ENCODE measurements at places on chromosomes 3 and 15.

- DNase-seq: no peak
Observed at GRCh38 chr15:89118481-89118989, 30.3 kb downstream of the ABHD2 start.

DNA sequence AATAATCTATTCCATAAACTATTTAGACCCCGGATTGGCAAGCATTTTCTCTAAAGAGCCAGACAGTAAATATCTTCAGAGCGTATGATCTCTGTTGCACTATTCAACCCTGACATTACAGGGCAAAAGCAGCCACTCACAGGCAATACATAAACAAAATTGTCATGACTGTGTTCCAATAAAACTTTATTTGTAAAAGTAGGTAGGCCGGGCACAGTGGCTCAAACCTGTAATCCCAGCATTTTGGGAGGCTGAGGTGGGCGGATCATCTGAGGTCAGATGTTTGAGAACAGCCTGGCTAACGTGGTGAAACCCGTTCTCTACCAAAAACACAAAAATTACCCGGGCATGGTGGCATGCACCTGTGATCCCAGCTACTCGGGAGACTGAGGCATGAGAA lies 66.5 kb downstream of the ADAMTS9 start:
- DNase-seq: no peak

- peak; percentile 70 for DNase-seq
Observed at GRCh38 chr15:63601026-63601703, 4.0 kb downstream of the FBXL22 start.

- DNase-seq: no peak
Observed at GRCh38 chr3:40803311-40803710, 278.6 kb downstream of the ZNF621 start.

DNA sequence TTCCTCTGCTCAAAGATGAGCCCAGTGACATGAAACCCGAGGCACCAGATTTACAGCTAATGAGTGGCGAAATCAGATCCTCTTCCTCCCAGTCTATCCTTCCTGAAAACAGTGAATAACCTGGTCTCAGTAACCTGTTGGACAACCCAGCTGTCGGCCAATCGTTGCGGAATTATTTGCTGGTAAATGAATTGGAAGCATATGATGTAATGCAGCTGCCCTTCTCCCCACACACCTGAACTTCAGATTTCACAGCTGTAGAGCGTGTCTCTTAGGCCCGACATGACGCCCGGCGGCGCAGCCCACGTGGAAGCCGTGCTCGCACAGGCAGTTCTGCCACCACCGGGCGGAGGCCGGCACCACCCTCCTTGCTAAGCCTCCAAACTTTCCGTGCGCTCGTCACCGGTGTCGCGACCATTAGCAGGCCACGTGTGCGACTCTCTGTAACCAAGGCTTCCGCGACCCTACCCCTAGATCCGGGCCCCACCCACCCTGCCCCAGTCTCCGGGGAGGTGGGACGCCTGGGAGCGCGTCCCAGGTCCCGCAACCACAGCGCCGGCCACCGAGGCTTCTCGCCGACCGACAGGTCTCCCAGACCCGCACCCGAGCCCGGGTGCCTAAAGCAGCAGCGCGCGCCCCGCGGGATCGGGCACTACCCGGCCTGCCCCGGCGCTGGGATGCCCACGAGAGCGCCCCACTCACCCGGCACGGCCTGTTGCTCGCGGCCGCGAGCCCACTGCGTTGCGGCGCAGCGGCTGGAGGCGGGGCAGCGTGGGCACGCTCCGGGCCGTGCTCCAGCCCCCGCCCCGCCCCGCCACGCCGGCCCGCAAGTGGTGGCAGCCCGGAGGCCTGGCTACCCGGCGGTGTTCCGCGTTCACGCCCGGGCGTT lies at the start of gene RIOX2:
RIOX2 (minus strand) TSS at position 753 of the 889 bp plus-strand sequence. CDS start 4,838 bp downstream, outside the sequence.
- peak; percentile 94 for DNase-seq

- no peak for DNase-seq
Observed at GRCh38 chr15:86494475-86494874, 414.8 kb downstream of the AGBL1 start.

- DNase-seq: no peak
Observed at GRCh38 chr15:73352082-73352481, 16.7 kb downstream of the HCN4 start.

- DNase-seq: no peak
Observed at GRCh38 chr15:33112541-33113105, 81.9 kb downstream of the FMN1 start.

GRCh38 chr3:157393113-157393512 lies 43.5 kb upstream of the PTX3 start:
- DNase-seq: no peak

DNA sequence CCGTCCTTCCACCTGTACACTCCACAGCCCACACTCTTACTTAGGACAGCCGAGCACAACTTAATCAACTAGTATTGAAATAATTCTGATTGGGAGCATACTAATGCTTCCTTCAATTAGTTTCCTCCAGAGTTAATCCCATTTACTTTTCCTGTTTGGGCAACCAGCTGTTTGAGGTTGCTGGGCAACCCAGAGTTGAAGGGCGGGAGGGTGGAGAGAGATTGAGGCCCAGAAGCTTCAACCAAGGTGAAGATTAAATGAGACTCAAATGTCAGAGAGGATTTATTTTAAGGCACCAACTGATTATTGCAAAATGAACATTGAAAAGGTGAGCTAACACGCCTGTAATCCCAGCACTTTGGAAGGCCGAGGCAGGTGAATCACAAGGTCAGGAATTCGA lies 428.5 kb upstream of the SEMA6D start:
- peak; percentile 70 for DNase-seq

GRCh38 chr3:142077859-142078500 lies 71.4 kb downstream of the TFDP2 start:
- no peak for DNase-seq

GRCh38 chr3:189457201-189457607 lies 174.0 kb upstream of the TP63 start:
- DNase-seq: no peak

GRCh38 chr3:35641920-35642527 lies 2.7 kb downstream of the ARPP21 start:
- DNase-seq: no peak

GRCh38 chr3:144590854-144591253 lies 619.2 kb downstream of the DIPK2A start:
- DNase-seq: no peak

- DNase-seq: no peak
Observed at GRCh38 chr3:123750659-123751420, 133.3 kb downstream of the MYLK start.

DNA sequence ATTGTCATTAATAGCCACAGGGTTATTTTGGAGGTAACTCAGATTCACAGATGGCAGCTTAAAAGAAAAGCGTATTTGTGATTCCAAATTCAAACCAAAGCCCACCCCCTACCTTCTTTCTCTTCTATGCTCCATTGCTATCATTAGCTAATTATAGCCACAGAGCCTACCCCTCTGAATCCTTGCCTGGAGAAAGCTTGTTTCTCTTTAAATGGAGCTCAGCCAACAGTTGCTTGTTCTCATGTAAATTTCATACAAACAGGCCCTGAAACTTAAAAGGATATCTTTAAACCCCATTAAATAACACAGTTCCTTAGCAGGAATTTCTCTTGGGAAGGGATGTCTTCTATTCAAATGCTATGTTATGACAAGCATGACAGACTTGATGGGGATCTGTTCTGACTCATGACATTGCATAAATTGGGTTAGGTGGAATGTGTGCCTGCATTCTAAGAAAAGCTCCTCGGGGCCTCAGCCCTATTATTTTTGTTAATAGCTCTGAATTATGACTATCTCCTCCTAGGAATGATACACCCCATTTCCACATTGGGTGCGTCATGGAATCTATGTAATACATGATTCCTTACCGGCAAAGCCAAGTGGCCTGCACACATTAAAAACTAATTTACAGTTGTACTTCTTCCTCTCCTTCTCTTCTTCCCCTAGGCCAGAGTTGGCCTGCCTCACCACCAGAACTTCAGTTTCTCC lies 265.8 kb downstream of the TAFA4 start:
- DNase-seq: no peak

DNA sequence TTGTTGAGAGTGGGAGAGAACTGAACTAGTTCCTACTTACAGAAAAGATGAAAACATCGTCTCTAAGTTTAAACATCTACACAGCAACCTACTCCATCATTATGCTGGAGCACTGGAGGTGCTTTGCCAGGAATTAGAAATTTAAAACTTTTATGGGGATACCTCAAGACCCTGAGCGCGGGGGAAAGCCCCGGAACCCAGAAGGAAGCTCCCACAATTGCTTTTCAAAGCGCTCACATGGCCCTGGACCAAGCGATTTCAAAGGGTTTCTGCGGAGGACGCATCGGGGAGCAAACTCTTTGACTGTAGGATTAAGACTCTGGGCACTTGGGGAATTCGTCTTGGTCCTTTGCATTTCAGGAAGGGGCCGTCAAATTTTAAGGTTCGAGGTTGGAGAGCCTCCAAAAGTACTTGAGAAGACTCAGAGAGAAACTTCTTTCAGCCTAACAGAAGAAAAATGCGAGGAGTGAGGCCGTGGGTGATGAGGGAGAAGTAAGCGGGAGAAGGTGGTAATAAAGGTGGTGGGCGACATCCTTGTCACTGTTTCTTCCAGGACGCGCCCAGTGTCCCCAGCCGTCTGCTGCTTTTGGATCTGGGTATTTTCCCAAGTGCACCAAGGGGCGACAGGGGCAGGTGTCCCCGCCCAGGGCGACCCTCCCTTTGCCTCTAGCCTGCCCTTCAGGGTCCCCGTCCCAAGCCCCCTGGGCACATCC lies 591 bp downstream of the PROK2 start:
- DNase-seq: no peak

DNA sequence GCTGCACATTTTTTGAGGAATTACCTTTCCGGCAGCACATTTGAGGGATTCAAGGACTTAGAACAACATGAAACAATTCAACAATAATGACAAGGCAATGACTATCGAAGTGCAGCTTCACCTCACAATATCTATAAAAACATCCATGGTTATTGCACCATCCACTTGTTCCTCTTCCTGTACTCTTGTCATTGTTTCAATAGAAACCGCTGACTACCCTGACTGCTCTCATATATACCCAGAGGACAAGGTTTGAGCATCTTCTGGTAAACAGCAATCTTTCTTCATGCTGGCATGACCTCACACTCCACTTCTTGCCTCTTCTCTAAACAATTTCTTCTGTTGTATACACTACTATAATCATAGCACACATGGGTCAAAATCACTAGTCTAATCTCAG lies 864.9 kb downstream of the FHIT start:
- no peak for DNase-seq

GRCh38 chr3:64463981-64464380 lies 223.8 kb downstream of the ADAMTS9 start:
- DNase-seq: no peak

DNA sequence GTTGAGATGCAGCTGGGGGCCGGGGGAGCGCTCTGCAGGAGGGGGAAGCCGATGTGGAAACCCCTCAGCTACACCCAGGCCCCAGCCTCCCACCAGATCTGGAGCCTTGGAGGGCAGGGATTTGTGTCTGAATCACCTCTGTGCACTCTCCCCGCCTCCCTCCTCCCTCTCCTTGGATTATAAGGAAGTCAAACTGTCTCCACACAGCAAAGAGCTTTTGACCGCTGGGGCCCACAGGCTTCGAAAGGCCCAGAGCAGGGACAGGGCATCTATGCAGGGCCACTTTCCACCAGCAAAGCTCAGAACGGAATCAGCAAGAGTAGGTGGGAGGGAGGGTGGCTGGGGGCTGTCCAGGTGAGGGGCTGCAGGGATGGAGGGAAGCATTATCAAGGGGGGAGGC lies 68.9 kb downstream of the IQSEC1 start:
- no peak for DNase-seq

- no peak for DNase-seq
Observed at GRCh38 chr3:22292681-22293080, 541.7 kb upstream of the ZNF385D start.

DNA sequence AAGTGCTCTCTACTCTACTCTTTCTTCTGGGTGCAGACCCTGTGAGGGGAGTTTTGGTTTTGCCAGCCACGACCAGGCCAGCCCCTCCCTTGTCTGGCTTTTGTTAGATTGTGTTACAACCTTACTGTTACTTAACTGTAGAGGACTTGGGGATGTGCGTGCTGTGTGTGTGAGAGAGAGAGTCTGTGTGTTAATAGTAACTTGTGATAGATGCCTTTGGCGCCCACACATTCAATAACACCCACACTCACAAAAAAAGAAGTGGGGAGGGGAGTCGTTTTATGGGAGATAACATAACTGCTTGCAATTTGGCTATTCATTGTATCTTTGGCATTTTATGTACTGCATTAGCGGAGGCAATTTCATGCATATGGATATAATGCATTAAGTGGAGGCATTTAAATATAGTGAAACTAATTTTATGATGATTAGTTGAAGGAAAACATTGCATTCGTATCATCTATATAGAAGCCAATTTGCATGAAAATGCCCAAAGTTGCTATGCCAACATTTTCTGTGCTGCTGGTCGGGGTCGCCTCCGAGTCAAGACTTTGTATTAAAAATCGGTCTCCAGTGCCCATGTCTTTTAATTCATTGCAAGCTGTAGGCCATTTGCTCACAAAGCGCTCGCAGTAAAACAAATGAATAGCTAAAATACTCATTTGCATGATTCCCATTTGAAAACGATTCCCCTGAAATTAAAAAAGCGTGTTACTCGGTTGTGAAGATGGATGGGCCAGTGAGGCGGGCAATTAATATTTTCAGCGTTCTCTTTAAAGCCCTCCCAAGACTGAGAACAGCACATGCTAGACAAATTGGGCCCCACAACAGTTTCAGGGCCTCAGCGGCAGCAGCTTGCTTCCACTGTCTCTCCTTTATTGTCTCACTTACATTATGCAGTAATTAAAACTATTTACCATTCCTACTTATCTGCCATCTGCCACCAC lies 158.5 kb upstream of the SMAD3 start:
- no peak for DNase-seq

DNA sequence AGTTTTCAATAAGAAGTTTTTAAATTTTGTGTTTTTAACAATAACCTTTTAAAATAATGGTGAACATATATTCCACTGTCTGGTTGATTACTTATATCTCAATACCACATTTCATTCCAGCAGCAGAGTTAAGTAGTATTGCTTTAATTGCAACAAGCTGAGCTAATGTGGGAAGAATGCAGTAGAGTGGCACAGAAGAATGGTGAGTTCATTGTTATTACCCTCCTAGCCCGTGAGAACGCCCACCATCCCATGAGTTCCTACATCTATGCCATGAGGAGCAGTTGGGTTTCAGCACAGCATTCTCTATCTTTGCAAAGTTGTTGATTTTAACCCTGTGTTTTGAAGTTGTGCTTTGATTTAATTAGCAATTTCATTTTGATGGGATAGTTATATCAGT lies 17.8 kb upstream of the NR2E3 start:
- DNase-seq: no peak

DNA sequence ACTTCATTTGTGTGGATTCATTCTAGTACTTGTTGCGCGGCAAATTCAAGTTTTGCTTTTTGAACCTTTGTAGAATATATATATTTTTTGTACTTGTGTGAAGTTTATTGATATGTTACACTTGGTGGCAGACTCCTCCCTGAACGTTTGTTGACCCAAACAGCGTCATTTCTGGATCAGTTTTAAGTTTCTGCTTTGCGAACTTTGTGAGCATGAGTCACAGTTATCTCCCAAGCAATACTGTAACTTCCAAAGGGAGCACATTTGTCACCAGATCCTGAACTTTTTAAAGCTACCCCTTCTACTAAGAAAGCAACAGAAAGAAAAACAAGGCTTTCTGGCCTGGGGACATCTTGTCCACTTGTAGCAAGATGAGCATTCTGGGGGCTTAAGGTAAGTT lies 74.8 kb upstream of the CACNA2D3 start:
- no peak for DNase-seq

All from D341Med (cell line).